ENCODE measurements at places on chromosomes 16 and 17.
A peak's percentile ranks its signal among the peaks of the same experiment; 100 is the strongest.

DNA sequence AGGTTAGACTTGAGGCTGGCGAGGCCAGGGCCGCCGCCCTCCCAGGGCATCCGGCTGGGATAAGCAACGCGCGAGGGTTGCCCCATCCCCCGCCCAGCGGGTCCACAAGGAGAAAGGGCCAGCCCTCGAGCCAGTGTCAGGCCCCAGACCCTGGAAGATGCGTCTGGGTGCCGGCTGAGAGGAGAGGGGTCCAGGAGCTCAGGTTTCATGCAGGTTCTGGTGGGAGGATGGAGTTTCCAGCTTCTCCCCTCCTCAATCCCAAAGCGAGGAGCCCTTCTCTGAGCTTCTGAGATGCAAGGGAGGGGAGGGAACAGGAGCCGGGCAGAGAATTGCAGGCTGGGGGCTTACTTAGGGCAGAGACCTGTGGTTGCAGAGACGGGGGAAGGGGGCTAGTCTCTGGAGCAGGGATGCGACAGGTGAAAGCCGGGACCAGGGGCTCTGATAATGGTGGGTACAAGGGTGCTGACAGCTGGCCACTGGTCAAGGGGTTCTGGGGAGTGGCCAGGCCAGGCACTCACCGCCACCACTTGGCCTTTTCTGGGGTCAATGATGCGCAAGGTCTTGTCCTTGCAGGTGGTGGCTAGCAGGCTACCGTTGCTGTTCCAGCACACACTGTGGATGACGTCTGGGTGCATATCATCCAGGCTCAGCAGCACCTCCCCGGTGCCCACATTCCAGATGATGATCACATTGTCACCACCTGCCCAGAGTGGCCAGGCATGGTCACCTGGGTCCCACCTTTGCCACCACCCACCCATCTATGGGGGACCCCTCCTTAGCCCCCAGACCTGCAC, 4.2 kb downstream of the CORO6 start:
- peak; percentile 61 for DNase-seq

GRCh38 chr17:16947470-16947869, 24.4 kb downstream of the TNFRSF13B start:
- no peak for DNase-seq

DNA sequence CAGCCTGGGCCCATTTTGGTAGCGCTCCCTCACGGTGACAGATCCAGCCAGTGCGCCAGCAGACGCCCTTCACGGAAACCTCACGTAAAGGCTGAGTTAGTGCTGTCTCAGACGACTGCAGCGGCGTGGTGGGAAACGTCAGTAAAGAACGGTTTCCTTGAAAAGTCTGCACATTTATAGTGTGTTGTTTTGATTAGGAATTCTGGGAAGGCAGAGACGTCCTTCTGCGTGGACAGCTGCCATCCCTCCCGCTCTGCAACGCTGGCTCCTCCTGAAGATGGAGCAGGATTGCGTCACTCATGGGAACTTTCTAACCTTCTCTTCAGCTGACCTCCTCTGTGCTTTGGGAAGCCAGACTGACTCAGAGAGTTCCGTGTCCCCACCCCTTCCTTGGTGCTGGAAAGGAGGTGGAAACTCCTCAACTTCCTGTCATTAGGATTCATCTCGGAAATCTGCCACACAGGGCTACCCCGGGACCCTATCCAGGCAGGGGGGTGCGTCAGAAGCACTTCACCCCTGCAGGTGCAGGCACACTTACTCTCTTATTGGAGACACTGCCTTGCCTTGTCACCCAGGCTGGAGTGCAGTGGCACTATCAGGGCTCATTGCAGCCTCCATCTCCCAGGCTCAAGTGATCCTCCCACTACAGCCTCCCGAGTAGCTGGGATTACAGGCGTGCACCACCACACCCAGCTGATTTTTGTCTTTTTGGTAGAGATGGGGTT, 24.3 kb upstream of the CRISPLD2 start:
- DNase-seq, result no peak

- no peak for DNase-seq
These were observed 84.9 kb downstream of the TBC1D16 start for GRCh38 chr17:79950751-79951150.

- DNase-seq, result no peak
These were observed 29.0 kb downstream of the FCSK start for GRCh38 chr16:70483426-70483825.

DNA sequence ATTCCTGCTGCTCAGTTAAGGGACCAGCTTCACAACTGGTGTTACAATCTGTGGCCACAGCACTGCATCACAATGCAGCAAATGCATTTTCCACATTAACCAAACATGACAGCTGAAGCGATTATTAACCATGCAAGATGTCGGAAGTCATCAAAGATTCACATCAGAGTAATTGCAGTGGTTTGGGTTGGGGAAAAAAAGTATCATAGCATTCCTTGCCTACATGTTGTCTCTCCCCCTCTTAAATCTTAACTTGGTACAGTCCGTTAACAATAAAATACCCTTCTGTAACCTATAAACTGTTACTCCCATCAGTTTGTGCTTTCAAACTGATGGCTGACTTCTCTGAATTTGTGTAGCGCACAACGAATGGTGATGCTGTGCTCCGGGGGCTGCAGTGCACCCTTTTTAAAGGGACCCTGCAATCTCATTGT, 51.6 kb downstream of the NUP93 start:
- DNase-seq, result no peak

- no peak for DNase-seq
These were observed 12.0 kb upstream of the MED13 start for GRCh38 chr17:62076864-62077788.

- DNase-seq, result no peak
These were observed 48.0 kb downstream of the SHCBP1 start for GRCh38 chr16:46573008-46573833.

DNA sequence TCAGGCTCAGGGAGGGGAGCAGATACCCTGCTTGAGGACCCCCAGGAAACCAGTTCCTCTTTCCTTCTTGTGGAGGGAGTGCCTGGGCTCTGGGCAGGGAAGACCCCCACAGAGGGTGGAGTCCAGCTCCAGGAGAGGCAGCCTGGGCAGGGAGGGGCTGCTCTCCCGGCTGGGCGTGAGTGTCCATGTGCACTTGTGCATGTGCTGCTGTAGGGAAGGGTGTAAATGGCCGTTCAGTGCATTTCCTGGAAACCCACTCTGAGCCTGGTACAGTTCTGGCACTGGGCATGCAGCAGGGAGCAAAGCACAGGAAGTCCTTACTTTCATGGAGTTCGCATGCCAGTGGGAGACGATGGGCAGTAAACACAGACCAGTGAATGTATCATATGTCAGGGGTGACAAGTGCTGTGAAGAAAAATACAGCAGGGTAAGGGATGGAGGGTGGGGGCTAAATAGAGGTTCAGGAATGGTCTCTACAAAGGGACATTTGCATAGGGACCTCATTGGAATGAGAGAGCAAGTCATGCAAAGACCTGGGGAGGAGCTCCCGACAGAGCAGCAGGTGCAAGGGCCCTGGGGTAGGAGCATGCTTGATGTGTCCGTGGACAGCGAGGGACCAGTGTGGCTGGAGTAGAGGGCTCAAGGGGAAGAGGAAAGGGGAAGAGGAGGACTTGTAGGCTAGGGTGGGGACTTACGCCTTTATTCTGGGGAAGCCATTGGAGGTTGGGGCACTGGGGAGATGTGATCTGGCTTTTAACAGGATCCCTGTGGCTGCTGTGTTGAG, 5.5 kb downstream of the STARD3 start:
- no peak for DNase-seq

- peak; percentile 31 for DNase-seq
These were observed 399.7 kb downstream of the XYLT1 start for GRCh38 chr16:17070882-17071592.

- DNase-seq, result peak; percentile 45
These were observed 287.5 kb downstream of the IRX3 start for GRCh38 chr16:53998966-53999522.

- DNase-seq, result no peak
These were observed 35.0 kb downstream of the ZCCHC14 start for GRCh38 chr16:87457709-87458423.

DNA sequence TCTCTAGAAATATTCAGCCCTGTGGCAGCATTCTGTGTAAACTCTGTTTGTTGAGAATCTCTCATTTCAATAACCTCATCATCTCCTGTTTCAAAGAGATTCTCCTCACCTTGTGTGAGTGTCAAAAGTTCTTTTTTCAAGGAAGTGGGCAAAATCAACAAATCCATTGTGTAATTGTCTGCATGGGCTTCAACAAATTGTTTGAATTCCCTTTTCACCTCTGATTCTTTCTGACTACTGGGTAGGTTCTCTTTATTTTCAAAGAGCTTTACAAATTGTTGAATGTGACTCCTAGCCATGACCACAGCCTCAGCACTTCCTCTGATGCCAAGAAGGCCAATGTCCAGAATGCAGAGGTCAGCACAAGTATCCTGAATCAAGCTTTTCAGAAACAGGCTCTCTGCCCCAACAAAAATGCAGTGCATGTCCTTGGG, 48.0 kb downstream of the N4BP1 start:
- DNase-seq, result no peak

GRCh38 chr16:28897826-28898225, 19.5 kb downstream of the ATP2A1 start:
- DNase-seq, result no peak

DNA sequence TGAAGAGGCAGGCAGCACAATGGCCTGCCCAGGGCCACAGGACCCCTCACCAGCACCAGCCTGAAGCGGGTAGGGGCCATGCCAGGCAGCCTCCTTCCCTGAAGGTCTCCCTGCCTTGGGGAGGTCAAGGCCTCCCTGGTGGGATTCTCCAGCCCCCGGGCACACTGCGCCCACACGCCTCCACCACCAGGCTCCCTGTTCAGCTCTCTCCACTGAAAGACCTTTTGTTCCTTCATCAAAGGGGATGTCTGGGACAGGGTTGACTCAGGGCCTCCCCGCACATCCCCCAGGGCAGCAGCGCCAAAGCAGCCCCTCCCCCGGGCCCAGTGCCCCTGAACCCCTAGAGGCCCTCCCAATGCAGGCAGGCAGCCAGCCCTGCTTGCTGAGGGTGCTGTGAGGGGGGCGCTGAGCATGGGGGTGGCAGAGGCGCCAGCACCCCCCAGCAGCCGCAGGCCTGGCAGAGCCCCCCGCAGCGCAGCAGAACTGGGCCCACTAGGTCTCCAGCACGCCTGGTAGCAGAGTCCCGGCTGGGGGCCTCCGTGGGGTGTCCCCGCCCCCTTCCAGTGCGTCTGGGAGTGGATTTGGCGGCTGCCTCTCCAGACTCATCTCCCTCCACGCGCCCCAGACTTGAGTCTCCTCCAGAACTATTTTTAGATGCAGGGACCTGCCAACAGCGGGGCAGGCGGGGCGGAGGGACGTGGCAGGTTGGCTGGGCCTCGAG, 13.1 kb downstream of the BCAR1 start:
- DNase-seq, result no peak

- peak; percentile 32 for DNase-seq
These were observed 96.9 kb downstream of the RAB11FIP4 start for GRCh38 chr17:31488264-31488981.

GRCh38 chr16:26157319-26157718, 465.6 kb downstream of the HS3ST4 start:
- no peak for DNase-seq

DNA sequence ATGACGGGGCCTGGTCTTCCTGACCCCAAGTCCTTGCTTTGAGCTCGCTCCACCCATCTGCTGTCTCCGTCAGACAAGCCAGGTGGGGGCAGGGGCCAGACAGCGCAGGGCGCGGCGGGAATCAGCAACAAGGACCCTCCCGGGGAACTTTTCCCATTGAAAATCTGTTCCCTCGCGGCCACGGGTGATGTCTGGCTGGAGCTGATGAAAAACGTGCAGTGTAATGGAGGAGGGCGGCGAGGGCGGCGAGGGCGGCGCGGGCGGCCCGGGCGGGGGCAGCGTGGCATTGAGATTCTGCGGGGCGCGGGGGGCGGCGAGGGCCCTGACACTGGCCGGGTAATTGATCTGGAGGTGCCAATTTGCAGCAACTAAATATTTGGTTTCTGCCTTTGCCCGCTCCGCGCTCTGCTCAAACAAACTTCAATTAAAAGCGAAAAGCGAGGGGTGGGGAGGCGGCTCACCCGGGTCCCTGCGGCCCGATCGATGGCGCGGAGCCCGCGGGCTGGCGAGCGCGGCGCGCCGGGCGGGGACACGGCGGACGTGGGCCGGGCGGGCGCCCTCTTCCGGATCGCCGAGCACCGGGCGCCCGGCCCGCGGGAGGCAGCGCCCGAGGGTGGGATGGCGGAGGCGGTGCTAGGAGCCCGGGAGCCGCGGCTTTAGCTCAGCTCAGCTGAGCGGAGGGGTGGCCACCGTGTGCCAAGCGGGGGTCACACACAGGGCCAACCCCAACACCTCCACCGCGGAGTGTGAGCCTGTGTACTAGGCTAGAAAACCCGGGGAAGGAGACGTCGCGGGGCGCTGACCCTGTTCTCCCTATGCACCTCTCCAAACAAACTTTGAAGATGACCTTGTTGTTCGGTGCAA, 32.4 kb downstream of the DCAKD start:
- peak; percentile 88 for DNase-seq

DNA sequence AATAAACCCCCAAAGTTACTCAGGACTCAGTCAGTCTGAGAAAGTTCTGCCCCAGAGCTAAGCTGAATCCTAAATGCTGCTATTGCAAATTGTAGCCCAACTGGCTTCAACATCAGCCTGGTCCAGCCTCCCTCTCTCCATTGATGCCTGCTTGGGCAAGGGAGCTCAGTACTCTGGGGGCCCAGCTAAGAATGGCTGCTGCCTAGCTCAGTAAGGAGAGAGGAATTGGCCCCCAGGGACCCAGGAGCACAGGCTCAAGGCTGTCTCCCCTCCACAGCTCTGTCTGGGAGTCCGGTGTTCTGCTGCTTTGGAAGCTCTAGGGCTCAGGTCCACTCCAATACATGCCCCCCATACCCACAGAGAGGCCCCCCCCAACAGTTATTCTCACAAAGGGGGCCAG, 1.6 kb downstream of the UNC119 start:
- DNase-seq, result peak; percentile 55

DNA sequence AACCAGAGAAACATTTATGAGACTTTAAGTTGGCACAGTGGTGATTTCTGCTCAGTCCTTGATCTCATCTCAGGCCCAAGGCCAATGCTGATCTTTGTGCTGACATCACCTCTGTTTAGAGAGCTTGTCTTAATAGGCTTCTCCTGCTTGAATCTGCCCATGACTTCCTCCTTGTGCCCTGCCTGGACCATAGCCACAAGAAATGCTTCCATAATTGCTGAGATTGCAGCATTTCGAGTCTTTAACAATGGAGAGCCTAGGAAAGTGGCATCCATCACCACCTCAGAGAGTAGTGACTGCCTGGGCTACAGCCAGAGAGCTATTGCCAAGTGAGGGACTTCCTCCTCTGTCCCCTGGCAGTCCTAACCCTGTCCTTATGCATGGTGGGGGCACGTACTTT, 25.1 kb upstream of the MMP2 start:
- DNase-seq, result no peak
